ENCODE measurements at places on chromosomes 13 and 19.

DNA sequence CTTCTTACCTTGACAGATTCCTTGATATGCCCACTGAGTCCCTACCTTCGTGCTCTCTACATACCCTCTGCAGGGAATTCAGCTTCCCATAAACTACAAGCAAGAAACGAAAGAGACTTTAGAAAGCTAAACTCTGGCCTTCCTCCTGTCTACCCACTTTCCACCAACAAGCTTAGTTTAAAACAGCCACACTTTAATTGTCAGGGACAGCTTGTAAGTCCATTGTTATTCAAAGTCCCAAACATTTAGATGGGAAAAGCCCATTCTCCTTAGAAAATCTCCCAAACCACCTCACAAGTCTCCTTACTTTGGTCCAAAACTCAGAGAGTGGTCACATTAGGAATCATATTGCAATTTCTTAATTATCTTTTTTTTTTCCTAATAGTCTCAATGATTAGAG is 2695.8 kb downstream of the PCDH9 start:
- DNase-seq = peak; percentile 23

DNA sequence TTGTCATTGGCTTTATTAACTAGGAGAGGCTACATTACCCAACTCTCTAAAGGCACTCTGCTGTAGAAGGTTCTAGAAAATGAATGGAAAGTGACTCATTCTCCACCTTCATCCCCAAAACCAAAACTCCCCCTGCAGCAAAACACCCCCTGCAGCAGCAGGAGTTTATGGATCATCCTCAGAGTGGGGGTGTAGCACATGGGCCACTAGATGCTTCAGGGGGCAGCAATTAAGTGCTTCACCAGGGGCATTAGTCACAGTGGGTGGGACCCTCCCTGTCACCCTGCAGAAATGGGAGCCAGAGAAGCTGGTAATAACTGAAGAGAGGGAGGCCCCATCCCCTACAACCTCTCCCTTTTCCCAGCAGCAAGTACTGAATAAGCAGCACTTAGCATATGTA is 64.5 kb upstream of the MED4 start:
- peak; percentile 13 for DNase-seq

- DNase-seq = no peak
Measured at GRCh38 chr19:19305066-19305465, 15.2 kb downstream of the SUGP1 start.

DNA sequence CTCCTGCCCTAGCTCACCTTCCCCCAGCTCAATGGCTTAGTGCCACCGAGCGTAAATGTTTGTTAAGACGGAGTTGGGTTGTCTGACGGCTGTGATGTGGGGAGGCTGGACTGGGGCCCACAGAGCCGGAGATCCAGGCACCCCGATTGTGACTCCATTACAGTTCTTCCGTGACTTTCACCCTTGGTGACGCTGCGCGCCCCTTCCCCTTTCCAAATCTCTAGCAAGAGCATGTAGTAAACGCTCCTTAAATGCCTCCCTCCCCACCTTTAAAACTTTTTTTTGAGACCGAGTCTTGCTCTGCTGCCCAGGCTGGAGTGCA is 829 bp downstream of the REEP6 start:
- no peak for DNase-seq

- no peak for DNase-seq
Measured at GRCh38 chr13:74920361-74920760, 561.6 kb downstream of the TBC1D4 start.

DNA sequence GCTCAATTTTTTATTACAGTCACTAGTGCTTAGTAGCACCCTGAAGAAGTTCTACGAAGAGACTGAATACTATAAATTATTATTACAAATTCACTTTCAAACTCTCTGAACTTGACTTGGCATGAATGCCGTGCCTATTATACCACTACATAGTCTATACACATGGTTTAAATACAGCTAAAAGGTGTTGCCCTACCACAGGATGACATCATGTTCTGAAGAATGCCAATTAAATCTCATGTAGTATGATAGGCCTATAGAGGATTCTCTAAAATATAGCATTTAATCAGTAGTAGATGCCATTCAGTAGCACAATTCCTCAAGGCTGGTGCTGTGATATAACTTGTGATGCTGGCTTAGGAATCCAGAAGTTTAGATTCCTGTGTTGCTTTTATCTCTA is 16.7 kb upstream of the POSTN start:
- no peak for DNase-seq

GRCh38 chr13:112926003-112926402 is 43.0 kb upstream of the MCF2L start:
- no peak for DNase-seq

- DNase-seq = no peak
Measured at GRCh38 chr13:76533251-76533650, 353.0 kb downstream of the KCTD12 start.

DNA sequence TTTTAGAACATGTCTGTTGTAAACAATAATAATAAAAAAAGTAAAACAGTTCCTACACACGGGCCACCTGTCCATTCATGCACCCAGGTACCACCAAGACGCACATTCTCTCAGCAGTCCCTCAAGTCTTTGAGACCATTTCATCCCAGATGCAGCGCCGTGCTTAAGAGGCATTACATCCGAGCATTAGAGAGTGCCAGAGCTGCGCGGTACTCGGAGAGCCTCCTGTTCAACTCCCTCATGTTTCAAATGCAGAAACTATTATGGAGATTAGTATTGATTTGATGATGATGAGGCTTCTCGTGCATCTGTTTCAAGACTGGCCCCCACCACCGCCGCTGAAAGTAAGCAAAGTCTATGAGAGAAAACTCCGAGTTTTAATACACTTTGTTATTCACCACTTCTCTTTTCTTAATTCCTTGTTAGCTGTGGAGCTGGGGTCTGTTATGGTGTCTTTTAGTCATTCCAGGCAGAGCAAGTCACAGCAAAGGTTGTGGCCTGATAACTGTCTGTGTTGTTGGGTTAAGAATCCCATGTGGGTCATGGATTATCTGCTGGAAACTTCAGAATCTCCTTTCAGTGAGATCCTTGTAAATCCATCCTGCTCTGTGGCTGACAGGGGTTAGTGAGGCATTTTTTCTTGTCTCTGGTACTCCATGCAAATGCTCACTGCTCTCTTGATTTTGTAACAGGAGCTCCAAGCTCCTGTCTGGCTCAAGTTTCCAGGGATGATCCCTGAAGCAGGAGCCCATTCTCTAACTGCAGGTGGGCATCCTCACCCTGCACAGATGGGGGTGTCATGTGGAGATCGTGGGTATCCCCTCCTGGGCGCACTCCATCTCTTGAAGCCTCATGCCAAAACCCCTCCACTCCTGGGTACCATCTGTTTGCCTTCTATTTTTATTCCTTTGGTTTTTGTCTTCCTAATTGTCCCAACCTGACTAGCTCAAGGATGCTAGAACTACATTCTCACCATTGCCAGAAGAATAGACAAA is 74.9 kb upstream of the MTIF3 start:
- no peak for DNase-seq

DNA sequence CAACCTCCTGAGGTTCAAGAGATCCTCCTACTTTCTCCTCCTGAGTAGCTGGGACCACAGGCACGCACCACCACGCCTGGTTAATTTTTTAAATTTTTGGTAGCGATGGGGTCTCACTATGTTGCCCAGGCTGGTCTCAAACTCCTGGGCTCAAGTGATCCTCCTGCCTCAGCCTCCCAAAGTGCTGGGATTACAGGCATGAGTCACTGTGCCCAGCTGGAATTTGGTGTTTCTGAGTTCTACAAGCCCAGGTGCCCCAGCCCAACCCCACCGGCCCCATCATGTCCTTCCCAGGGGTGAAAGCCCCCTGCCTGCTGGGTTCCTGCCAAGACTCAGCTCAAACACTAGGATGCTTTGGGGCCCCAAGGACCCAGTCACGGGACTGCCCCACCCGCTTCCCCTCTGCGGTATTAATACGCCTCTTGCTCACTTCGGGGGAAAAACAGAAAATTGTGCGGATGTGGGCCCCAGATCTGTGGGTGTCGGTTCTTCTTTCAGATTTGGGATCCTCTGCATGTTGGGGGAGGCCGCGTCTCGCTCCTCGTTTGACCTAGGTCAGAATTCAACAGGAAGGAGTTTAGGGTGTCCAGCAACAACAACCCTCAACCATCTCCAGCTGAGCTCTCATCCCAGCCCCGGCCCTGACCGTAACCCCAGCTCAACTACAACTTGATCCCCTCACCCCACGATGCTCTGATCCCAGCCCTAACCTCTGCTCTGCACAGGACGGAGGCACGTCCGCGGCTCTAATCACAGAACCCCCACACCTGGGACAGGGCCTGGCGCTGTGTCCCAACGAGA is 3.7 kb upstream of the FCER2 start:
- no peak for DNase-seq

DNA sequence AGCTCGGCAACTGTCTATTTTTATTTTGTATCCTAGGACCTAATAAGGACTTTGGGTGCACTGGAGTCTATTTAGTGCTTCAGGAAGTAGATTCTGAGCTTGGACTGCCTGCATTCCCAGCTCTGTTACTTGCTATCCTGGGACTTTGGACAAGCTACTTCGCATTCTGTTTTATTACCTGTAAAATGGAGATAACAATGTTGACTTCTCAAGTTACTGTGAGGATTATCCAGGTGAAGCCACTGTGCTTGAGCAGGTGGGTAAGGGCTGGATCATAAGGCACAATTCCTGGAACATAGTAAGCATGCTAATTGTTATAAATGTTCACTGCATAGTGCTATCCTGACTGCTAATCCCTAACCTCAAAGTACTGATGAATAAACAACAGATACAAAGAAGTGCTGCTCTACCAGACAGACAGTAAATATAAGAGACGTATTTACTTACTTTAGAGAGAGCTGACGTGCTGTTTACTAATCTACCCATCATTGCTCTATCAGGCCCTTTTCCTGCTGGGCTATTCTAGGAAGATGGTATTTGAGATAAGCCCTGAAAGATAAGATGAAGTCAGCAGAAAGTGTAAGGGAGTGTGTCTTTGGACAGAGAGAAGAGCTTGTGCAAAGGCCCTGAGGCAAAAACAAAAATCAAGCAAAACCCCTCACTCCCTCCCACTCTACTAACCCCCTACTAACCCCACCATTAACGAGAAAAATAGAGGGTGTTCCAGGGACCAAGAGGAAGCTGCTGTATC is 50.8 kb upstream of the FLT1 start:
- no peak for DNase-seq

- DNase-seq = no peak
Measured at GRCh38 chr13:107069108-107069776, 501.3 kb upstream of the ARGLU1 start.

GRCh38 chr19:28465371-28466086 is 747.4 kb downstream of the UQCRFS1 start:
- no peak for DNase-seq

DNA sequence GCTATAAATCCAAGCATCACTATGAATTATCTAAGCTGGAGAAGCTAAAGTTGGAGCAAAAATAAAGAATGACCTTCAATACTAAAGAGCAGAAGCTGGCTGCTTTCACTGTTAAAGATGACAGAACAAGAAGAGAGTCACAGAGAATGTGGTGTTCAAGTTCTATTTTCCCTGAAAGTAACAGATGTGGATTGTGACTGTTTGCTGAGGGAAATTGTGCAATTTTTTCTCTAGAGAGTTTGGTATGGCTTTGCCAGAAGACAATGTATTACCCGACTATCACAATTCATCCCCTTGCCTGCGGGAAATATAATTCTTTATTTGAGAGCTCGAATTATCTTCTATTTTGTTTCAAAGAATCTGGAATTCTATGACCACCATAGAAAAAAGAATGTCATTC is 83.1 kb downstream of the TNFSF13B start:
- DNase-seq = no peak

GRCh38 chr19:51651216-51651846 is 4.7 kb upstream of the SIGLEC14 start:
- no peak for DNase-seq

DNA sequence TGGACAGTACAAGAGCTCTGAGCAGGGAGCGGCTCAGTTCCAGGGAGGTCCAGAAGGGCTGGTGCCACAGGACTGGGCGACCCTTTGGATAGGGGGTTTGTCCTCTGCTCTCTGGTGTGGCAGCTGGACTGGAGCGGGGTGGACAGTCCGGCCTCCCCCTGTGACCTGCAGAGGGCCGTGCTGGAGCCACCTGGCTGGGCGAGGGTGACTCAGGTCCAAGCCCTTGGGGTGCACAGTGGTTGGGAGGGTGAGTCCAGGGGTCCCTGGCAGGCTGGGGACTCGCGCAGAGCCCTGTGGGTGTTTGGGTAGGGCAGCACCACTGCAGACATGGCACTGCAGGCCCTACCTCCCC is 7.2 kb downstream of the SSBP4 start:
- DNase-seq = no peak

GRCh38 chr19:13132471-13133180 is 14.6 kb downstream of the NACC1 start:
- DNase-seq = no peak

DNA sequence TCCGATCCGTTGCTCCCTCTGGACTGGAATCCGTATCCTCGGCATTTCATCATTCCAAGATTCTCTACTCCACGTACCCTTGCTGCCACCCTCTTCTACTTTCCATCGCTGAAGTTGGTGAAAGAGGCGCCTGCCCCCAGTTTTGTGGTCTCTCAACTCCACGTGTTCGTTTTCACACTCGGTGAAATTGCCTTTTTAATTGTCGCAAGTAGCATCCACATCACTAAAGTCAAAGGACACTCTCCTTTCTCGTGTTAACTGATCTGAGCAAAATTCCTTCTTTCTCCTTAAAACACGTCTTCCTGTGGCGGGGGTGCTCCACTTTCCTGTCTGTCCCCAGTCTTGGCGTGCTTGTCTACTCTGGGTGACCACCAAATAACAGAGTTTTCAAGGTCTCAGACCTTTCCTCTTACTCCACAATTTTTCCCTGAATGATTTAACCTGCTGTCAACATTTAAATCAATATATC is 1.1 kb upstream of the TMTC4 start:
- DNase-seq = no peak

DNA sequence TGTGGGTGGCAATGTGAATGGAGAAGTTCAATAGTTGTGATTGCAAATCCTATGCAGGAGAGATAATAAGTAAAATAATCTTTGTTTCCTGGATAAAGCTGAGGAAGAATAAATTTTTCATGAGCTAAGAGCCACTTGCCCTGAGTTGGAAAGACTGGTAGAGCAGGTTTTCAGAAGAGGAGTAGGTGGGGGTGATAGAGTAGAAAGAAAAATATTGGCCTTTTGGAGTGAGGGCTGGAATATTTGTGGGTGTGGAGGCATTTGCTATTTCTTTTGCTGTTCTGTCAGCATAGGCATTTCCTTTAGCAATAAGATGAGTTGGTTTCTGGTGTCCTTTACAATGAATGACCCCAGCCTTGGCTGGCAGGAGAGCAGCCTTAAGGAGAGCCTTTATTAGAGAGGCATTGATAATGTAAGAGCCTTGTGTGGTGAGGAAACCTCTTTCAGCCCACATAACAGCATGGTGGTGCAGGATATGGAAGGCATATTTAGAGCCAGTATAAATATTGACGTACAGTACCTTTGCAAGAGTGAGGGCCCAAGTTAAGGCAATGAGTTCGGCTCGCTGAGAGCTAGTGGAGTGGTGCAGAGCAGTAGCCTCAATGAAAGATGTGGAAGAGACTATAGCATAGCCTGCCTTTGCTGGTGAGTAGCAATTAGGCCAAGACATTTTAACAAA is 11.6 kb upstream of the ZNF431 start:
- no peak for DNase-seq
